GM23338 (cell line): ENCODE measurements at places on chromosomes 2 and 18. TPM values are rescaled to one million over a fixed set of nuclear protein-coding genes. Genes with fewer than 3 reads are reported as not detected.

- DNase-seq, result peak; percentile 93
Measured at GRCh38 chr2:177254433-177255226, 9.9 kb downstream of the NFE2L2 start.

DNA sequence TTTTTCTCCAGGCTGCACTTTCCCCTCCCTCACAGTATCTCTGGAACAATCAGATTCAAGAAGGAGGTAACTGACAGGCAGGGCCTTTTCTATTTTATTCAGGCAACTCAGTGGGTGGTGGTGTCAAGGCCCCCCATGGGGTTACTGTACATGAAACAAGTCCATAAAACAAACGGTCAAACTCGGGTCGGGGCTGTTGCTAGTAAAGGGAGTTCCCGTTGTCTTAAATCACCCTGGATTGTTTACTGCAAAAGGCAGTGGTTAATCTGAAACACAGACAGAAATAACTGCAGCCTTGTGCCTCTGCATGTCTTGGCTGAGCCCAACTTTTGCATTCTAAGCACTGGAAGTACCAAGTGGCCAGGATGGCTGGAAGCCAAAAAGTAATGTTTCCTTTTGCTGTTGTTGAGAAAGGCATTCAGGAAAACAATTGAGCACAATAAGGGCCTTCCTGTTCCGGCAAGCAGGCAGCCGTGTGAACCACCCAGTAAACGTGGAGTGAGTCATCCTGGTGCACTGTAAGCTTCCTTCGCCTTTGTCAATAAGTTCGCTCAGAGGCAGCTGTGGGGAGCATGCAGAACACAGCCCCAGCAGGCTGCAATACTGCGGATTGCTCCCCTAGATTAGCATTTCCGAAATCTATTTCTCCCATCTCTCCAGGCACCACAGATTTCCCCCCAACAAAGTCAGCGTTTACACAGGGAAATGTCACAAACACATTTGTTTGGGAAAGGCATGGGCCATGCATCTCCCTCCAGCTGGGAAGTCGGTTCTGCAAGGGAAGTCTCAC lies 149.6 kb downstream of the IRS1 start:
- DNase-seq, result peak; percentile 78

DNA sequence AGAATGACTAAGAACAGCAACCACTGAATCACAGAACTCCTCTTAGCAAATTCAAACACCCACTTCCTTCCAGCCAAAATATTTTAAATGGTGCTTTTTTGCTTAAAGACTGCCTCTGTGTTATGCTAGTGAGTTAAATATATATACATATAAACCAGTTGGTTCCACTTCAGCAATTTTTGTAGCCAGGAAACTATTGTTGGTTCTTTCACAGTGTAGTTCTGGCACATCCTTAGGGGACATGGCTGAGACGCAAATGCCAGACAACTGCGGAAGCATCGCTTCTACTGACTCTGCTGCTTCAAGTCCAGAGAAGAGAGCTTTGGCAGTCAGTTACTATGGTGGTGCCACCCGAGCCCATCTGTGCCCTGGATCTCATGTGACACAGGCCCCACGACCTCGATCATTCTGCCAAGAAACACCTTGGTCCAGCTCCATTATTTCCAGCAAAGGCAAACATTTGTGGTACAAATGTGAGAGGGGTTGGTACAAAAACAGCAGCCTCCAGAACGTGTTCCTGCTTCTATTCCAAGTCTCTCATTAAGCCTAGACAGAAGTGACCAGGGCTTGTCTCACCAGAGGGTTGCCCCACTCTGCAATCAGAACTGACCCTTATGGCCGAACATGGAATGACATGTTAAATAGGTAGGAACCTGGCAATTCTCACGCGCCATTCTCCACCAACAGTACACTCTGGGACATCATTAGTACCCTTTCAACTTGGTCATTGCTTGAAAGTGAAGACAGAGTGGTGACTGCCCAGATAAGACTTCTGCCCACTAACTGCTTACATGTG lies 117.8 kb upstream of the NRP2 start:
- peak; percentile 68 for DNase-seq

The MLPH gene
- 15.7 and 16.5 TPM in 2 replicates for total RNA-seq

- peak; percentile 69 for DNase-seq
Measured at GRCh38 chr18:2223849-2224248, 347.5 kb downstream of the METTL4 start.
